ENCODE measurements at places on chromosomes 16 and 17.

- no peak for DNase-seq
Observed at GRCh38 chr16:28014851-28015250, 48.7 kb downstream of the GSG1L start.

DNA sequence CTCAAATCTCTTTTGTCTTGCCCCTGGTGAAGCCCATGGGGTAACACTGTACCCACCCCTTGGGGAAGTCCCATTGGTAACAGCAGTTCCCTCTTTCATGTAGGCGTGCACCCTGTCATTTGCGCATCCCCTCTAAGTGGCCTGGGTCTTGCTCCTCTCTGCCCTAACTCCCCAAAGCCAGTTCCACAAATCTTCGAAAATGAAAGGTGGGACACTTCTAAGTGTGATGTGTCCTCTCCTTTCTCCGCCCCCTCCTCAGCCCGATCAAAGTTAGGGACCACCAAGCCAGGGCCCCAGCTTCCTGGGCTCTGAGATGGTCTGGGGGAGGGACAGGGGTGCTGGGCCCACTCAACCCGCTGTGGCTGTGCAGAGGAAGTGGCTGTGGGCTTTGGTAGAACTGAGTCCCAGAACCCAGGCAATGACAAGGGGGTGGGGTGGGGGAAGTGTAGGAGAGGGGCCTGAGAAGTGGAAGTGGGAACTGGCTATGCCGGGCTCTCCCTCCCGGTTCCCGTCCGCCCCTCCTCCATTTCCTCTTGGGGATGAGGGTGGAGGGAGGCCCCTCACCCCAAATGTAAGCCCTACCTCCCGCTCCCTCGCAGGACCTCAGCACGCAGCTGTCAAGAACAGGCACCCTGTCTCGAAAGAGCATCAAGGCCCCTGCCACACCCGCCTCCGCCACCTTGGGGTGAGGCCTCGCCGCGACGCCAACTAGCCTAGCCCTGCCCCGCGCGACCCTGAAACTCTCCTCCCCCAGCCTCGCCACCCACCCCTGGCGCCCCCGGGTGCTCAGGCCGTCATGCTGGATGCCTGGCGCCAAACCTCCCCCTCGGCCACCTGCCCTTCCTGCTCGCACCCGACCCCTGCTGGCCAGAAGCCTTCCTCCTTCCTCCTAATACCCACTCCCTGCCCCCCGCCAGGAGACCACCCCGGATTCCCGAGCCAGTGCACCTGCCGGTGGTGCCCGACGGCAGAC lies 8.7 kb downstream of the ABI3 start:
- no peak for DNase-seq

- no peak for DNase-seq
Observed at GRCh38 chr17:50428831-50429424, 2.9 kb downstream of the ACSF2 start.

DNA sequence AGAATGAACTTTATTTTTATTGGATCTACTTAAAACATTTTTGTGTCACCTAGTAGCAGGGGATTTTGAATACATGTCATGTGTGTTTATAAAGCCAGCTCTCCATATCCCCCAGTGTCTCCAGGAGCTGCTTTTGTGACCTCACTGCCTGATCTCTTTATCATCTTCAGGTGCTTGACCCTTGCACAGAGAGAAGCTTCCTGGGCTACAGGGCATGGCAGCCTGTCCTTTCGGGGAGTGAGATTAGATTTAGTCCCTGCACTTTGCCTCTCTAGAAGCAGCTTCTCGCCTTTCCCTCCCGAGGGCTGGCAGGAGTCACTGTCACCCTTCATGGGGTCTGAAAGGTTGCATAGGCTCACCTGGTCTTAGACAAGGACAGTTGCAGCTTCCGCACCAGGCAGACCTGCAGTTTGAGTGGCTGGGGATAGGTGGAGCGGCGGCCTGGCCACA lies 42.7 kb downstream of the PGS1 start:
- DNase-seq, result no peak

- DNase-seq, result no peak
Observed at GRCh38 chr17:45848868-45849535, 4.3 kb downstream of the SPPL2C start.

- DNase-seq, result no peak
Observed at GRCh38 chr17:10699856-10700255, 2.5 kb downstream of the ADPRM start.

- DNase-seq, result no peak
Observed at GRCh38 chr17:56347639-56348038, 194.4 kb downstream of the ANKFN1 start.

DNA sequence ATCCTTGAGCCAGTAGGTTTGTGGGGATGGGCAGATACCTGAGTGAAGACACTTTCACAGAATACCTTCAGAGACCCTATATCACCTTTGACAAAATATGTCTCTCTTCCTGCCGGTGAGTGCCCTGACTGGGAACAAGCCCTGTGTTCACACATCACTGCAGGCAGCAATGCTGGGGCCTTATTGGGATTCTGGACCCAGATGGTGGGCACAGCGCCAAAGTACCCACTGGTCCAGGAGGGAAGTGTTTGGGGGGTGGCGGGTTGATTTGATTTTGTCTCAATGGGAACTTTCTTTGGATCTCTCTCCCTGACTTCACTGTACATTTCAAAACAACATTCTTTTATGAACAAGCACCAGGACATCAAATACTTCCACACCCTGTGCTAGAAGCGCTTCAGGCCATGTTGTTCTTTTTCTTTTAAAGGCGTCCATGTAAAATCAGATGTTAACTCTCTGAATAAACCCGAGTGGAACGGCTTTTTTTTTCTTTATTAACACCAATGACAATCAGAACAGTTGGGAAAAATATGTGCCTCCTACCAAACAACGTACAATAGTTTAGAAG lies 62.4 kb upstream of the AKTIP start:
- no peak for DNase-seq

- DNase-seq, result no peak
Observed at GRCh38 chr17:64679710-64680216, 17.7 kb upstream of the SMURF2 start.

DNA sequence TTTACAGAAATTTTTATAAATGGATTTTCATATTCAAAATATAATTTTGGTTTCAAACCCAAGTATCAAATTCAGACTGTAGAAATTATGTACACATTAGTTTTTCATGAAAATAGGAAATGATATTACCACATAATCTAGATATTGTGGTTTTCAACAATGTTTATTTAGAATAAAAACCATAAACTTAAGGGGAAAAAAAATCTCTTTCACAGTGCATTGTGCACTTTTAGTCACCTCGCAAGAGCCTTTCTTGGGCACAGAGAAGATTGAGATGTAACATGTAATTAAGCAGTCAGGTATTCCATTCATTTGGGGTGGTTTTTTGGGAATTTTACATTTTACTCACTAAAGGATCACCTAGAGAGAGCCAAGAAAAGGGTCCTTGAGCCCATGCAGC lies 104.0 kb downstream of the TANC2 start:
- no peak for DNase-seq

DNA sequence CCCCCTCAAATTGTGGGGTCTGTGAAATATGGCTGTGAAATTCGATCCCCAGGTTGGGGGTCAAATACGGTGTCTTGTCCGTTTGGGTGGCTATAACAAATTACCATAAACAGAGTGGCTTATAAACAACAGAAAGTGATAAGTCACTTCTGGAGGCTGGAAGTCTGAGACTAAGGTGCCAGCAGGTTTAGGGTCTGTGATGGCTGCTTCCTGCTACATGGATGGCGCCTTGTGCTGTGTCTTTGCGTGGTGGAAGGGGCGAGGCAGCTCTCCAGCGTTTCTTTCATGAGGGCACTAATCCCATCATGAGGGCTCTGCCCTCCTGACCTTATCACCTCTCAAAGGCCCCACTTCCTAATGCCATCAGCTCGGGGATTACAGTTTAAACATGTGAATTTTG lies 120.0 kb downstream of the IRF8 start:
- DNase-seq, result no peak

- DNase-seq, result no peak
Observed at GRCh38 chr16:3909791-3910583, 29.5 kb upstream of the CREBBP start.

DNA sequence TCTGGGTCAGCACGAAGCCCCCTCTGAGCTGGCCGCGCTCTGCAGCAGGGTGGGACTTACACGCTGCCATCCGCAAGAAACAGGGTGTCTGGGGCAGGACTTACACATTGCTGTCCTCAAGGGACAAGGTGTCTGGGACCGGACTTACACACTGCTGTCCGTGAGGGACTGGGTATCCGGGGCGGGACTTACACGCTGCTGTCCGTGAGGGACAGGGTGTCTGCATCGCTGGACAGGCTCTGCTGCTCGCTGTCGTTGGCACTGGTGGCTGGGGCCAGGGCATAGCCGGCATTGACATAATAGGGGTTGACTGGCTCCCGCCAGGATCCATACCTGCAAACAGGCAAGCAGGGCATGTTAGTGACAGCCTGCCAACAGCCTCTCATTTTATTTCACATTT lies 31.4 kb downstream of the PDIA2 start:
- no peak for DNase-seq

DNA sequence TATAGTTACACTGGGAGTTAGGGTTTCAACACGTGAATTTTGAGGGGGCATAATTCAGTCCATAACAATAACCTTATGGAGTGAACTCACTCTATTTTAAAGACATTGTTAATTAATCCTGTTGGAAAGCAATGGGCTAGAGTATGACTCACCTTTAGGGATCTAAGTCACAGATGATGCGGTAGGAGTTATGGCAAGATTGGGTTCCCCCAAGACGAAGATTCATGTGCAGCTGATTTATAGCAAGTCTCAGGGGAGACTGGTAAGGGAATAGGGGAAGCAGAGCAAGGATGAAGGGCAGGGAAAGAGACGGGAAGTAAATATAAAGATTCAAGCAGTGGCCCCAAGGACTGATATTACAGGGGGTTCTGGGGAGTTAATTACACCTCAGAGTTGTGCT lies 159.6 kb upstream of the DNAH9 start:
- no peak for DNase-seq

DNA sequence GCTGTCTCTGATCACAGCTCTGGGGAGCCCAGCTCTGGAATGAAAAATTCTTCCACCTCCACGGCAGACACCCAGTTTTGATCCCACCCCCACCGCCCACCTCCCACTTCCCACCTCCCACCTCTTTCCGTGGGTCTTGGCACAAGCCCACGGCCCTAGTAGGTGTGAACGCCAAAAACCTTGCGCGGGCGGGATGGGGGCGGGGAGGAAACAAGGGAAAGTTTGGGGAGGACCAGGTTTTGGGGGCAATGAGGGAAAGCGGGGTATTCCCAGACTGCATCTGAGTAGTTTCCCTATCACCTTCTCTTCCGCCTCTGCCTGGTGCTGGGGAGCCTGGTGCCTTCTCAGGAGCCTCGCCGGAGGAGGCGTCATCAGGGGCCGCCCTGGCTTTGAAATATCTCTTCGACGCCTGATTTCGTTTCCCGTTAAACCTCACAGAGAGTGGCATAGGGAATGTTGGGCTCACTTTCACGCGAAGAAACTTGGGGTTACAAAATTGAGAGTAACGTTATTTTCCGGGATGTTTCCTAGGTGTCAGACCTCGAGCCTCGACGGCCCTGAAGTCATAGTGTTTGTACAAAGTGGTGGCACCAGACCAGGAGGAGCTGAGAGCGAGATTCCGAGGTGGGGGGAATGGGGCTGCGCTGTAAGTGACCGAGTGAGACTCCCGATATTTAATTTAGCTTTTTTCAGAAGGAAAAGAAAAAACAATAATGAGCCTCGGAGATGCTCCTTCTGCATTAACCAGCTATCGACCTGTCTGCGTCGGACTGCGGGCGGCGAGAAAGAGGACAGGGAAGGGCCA lies 1.6 kb upstream of the IRX3 start:
- DNase-seq, result no peak

GRCh38 chr17:40346765-40347158 lies 17.8 kb downstream of the GJD3 start:
- DNase-seq, result no peak

DNA sequence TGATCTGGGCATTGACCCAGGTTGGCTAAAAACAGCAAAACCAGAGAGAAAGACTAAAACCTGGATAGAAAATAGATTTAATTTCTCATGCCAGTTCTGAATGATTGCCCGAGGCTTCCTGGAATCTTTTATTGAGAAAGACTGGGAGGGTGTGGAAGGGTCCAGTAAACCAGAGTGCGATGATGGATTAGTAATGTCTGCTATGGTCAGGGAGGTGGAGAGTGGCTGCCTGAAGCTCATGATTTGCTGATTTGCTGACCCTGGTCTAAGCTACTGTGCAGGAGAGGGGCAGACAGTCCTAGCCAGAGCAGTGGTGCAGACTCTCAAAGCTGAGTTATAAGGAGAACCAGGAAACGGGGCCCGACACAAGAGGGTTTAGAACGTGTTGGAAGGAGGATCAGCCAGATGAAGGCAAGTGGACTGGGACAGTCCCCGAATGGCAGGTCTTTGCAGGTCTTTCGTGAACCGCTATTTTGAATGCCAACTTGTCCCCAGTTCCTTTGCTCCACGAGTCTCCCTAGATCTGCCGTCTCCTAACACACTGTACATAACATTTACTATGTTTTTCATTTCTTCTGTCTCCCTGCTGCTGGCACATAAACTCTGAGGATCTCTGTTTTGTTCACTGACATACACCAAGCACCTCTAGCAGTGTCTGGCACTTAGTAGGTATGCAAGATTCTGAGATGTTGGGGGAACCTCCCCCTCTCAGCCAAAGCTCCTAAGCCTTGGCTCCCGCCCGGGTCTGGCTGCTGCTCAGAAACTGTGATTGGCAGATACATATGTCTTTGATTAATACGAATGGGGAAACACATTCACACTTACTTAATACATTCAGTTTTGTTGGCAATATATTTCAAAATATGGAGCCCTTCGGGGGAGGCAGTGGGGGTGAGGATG lies 237.3 kb upstream of the TNRC6C start:
- no peak for DNase-seq

- no peak for DNase-seq
Observed at GRCh38 chr17:10790491-10791401, 13.2 kb downstream of the TMEM238L start.

DNA sequence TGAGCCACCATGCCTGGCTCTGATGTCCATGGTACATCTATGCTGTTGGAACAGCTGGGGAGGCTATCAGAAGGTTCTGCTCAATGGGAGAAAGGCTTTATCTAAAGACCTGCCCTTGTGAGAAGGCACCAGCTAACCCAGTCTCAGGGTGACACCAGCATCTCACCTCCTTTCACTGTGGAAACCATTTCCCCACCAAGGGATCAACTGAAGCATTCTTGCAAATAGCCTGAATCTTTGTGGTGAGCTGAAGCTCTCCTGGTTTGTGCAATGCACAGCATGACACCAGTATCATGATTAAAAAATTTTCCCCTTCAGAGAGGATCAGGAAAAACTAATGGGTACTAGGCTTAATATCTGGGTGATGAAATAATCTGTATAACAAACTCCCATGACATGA lies 5.1 kb downstream of the CCL18 start:
- DNase-seq, result no peak

DNA sequence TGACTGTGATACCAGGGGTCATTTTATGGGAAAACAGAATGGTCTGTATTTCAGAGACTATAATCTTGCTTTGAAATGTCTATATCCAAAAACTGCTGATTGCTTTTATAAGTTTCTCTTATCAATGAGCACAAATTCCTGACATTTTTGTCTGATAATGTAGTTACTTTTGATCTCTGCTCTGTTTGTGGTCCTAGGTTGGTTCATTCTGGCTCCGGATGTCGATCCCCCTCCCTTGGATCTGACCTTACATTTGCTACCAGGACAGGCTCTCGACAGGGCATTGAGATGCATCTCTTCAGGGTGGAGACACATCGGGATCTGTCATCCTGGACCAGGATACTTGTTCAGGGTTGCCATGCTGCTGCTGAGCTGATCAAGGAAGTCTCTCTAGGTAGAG lies 27.3 kb upstream of the VPS4A start:
- DNase-seq, result no peak
